ENCODE measurements at places on chromosomes 13 and 19. TPM values are rescaled to one million over a fixed set of nuclear protein-coding genes. Genes with fewer than 3 reads are reported as not detected.

Gene TUBA3C
- not detected for total RNA-seq

Gene NPHS1
- 0.25 TPM for total RNA-seq

Gene PDX1
- total RNA-seq: not detected

Gene SYNGR4
- not detected for total RNA-seq

Gene BRD4
- 11.8 TPM for total RNA-seq

Gene SLC8A2
- total RNA-seq: 37.4 TPM

Gene SIAH3
- total RNA-seq: 12.5 TPM

Gene DCT
- total RNA-seq: 2.2 TPM

Gene CALR3
- total RNA-seq: not detected

Gene DACT3
- 14.5 TPM for total RNA-seq

Gene ZFP30
- 78.4 TPM for total RNA-seq

Gene BRCA2
- total RNA-seq: 1.7 TPM

Gene KLK14
- total RNA-seq: not detected

Gene COL5A3
- total RNA-seq: 1.7 TPM

Gene SIGLEC5
- 0.25 TPM for total RNA-seq

Gene IGFL3
- total RNA-seq: not detected

Gene RPL28
- total RNA-seq: 153 TPM

Gene VSTM1
- not detected for total RNA-seq

Gene NAPSA
- total RNA-seq: 0.25 TPM

Gene HNRNPUL1
- total RNA-seq: 101 TPM

Gene USHBP1
- total RNA-seq: 0.74 TPM

Gene ZNF253
- 29.5 TPM for total RNA-seq

Gene ATXN8OS
- total RNA-seq: 1.2 TPM

Gene C19orf38
- not detected for total RNA-seq

Gene PLIN5
- 1.2 TPM for total RNA-seq

Gene SWSAP1
- 0.25 TPM for total RNA-seq

Gene LILRA2
- total RNA-seq: not detected

Gene CERS1
- total RNA-seq: 22.4 TPM

Gene KLK3
- not detected for total RNA-seq

Gene GAS6
- total RNA-seq: 21.1 TPM

Gene PRODH2
- total RNA-seq: not detected

Gene CPAMD8
- 5.7 TPM for total RNA-seq

Gene SYCN
- total RNA-seq: not detected

Gene DMPK
- 21.9 TPM for total RNA-seq

Gene TNNT1
- 0.49 TPM for total RNA-seq

Gene GRIN2D
- total RNA-seq: 3.7 TPM

Gene VSTM2B
- total RNA-seq: 15.5 TPM

Gene MAMSTR
- total RNA-seq: 0.74 TPM

Gene CBY2
- not detected for total RNA-seq

Gene RASGRP4
- total RNA-seq: 0.25 TPM

Gene KLK12
- not detected for total RNA-seq

Data from temporal lobe (tissue), 4 donors.